NCI-H187 treated with DMSO at 0.1 percent for 48 hours (cell line): ENCODE measurements at places on chromosomes 3 and 15.

DNA sequence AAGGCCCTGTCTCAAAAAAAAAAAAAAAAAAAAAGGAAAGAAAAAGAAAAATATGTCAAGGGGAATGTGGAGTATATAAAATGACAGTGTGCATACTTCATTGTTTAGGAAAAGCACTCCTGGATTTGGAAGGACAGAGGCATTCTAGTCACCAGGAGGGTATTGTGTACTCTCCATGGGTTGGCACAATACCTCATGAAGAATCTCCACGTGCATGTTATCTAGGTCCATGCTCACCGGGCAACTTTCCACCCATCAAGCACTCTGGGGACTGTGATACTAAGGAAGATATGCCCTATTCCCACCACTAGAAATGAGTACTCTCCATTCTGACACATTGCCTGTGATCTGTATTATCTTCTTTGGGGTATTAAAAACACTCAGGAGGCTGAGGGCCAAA is 15.4 kb upstream of the KPNA1 start:
- DNase-seq: no peak

DNA sequence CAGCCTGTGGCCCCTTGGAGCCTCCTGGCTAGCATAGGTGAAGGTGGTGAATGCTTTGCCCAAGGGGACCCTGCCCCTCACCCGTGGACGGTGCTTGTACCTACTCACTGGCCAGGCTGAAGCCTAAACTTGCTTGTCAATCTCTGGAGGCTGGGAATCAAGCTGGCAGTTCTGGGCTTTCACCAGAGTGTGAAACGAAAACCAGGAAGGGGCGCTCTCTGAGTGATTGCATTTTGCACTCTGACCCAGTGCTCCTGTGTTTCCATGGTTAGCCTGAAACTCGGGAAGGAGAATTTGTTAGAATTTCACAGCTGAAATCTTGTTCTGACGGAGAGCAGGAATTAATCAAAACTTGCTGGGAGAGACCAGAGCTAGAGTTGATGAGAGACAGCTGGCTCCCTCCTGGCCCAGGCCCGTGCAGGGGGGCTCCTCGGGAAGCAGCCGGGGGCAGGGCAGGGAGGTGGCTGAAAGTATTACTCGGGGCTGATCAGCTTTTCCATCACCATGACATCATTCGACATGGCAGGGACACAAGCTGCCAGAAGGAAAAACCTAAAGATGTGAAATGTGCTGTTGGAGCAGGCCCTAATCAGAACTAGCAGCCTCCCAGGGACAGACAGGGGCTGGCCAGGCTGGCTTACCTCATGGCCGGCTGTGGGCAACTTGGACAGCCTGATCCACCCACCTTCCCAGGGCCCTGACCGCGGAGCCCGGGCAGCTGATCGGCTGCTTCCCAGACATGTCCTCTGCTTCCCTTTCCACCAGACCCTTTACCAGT is 323.6 kb upstream of the CTDSPL start:
- no peak for DNase-seq

DNA sequence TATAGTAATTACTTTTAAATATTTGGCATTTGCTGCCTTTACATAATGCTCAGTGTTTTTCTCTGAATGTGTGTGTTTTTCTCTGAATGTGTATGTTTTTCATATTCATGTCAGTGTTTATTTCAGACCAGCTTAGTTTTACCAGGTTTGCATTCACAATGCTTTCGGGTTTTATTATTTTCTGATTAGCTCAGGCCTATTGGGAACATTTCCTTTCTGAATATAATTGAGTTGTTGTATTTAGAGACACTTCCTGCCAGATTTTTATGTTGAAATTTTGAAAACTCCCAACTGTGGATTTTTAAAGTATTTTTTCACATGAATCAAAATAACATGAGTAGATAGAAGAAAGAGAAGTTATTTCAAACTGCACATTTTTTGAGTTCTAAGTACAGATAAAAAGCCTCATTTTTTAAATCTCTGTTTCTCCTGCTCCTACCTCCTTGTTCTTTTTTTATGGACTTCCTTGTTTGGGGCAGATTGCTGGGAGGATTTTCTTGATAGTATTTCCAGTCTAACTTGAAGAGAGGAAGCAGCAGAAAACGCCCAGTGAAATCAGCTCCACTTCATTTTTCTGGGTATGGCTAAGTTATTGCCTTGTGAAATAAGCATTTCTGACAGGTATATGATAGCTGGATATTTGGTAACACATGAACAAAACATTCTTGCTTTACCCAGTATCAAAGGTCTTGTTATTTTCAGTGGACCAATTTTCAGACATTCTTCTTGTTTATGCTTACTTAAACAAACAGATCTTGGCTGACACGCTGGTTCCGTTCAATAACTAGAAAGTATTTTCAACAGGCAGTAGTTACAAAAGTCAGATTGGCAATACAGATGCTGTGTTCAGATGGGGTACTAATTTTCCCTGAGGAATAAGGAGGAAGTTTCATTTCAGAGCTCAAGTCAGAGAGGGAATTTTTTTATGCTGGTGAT is 70.7 kb downstream of the RIOX2 start:
- DNase-seq: no peak

DNA sequence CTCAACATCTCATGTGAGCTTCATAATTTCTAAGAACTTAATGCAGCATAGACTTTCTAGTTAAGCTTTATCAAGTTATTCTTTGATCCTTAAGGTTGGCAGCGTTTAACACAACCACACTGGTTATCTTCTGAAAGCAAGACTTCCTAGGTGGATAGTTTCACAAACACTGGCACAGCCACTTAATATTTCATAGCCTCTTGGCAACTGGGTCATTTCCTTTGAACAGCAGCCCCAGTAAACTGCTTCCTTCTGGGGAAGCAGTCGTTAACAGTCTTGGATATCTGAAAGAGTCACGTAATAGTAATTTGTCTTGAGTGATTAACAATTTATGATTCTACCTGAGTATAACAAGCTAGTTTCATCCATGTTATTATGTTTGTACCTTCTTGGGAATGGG is 45.9 kb upstream of the ABHD10 start:
- DNase-seq: no peak

DNA sequence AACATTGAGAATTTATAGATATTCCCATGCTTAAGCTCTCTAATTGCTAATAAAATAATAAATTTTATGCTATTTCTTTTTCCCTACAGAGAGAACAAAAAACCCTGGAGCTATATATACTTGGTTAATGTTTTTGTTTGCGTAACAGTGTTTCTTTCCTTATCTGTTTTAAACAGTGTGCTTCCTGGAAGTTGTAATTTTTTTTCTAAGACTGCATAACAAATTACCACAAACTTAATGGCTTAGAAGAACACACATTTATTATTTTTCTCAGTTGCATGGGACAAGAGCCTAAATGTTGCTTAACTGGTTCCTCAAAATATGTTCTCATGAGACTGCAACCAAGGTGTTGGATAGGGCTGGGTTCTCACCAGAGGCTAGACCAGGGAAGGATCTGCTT is 49.7 kb upstream of the DPH6 start:
- no peak for DNase-seq

- no peak for DNase-seq
Measured at GRCh38 chr3:72380193-72380592, 468.1 kb downstream of the SHQ1 start.

DNA sequence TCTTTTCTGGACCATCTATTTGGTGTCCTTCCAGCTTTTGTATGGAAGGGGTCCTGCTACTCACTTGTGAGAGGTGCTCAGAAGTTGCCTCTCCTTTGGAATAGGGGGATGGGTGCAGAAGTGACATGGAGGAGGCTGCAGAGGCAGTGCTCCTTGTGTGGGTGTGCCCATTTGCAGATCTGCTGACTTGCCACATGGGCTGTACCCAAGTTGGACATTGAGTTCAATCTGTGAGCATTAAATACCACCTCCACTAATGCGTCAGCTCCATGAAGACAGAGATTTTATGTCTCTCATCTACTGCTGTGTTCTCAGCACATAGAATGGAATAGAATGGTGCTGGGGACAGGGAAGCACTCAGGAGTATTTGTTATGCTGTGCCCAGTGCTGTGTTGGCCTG is 76.2 kb downstream of the RGMA start:
- no peak for DNase-seq

- DNase-seq: peak; percentile 45
Measured at GRCh38 chr15:73972984-73973682, 19.0 kb downstream of the STOML1 start.

- DNase-seq: no peak
Measured at GRCh38 chr3:130854208-130854864, 39.5 kb upstream of the ATP2C1 start.

- no peak for DNase-seq
Measured at GRCh38 chr15:48823237-48823636, 12.4 kb upstream of the CEP152 start.

GRCh38 chr15:69031013-69032001 is 16.8 kb downstream of the NOX5 start:
- no peak for DNase-seq

GRCh38 chr3:100899440-100900091 is 93.7 kb downstream of the ABI3BP start:
- no peak for DNase-seq

DNA sequence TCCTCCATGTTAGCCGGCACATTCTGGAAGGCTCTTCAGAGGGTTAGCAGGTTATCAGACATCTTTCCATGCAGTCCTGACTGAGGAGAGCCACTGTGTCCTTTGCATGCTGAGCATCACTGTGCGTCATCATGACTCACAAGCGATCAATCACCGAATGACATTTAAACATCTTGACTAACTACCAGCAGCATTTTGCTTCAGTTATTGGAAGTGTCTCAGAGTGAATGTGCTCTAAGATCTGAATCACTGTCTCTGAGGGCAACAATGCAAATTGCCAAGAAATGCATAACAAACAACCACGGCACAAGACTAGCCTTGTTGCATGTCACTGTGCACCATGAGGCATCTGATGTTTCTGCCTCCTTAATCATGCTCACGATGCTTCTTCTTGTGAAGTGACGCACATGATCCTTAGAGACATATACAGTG is 18.3 kb upstream of the ATP8B4 start:
- DNase-seq: no peak

GRCh38 chr3:140290105-140290504 is 355.1 kb downstream of the CLSTN2 start:
- DNase-seq: no peak

DNA sequence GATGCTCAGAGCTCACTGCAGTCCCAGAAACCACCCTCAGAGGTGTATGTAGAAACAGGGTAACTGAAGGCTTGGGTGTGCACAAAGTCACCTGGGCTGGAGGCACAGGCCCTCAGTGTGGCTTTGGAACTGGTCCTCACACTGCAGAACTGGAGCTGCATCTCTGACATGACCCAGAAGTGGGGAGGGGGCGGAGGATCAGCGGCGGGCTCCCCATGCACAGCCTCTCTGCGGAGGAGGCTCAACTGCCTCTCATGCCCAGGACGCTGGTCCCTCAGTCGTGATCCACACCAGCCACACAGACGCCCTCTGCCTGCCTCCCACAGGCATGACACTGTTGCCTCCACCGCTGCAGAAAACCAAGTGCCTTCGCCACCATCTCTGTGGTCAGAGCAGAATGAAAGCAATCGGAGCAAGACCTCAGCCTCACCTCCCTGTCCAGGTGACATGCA is 73.7 kb downstream of the TM2D3 start:
- DNase-seq: no peak

GRCh38 chr3:60708191-60708975 is 542.9 kb downstream of the FHIT start:
- no peak for DNase-seq

GRCh38 chr3:171150945-171151344 is 124.4 kb upstream of the SLC2A2 start:
- DNase-seq: no peak

GRCh38 chr15:74333662-74334061 is 33.8 kb downstream of the CYP11A1 start:
- no peak for DNase-seq

DNA sequence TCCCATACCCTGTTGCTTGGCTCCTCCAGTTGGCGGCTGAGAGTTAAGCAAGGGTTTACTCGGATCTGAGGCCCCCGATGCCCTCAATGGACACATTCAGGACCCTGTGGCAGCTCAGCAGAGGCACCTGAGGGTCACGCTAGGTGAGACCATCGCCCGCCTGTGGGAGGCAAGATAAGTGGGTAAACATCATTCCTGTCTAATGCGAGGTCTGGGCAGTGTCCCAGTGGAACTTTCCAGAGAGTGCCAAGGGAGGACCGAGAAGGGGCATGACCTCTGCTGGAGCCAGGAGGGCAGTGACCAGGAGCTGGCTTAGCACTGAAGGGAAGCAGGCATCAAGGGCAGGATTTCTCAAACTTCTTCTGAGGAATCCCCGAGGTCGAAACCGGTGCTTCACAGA is 65.4 kb upstream of the SEC61A1 start:
- DNase-seq: no peak

- no peak for DNase-seq
Measured at GRCh38 chr3:7205962-7206361, 345.0 kb downstream of the GRM7 start.

DNA sequence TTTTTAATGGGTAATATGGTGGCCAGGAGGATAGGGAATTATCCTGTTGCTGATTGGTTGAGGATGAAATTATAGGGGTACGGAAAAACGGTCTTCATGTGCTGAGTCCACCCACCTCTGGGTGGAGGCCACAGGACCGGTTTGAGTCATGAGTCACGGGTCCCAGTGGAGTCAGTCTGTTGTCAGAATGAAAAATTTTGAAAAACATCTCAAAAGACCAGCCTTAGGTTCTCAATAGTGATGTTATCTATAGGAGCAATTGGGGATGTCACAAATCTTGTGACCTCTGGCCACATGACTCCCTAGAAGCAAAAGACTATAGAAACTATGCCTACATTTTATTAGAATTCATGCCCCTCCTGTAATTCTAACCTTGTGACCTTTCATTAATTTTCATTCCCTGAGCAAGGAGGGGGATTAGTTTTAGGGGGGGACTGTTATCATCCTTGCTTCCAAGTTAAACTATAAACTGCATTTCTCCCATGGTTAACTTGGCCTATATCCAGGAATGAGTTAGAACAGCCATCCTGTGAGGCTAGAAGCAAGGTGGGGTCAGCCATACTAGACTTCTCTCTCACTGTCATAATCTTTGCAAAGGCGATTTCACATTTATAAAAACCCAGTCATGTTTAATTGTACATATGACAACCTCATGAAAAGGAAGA is 101.2 kb downstream of the TCF12 start:
- no peak for DNase-seq

DNA sequence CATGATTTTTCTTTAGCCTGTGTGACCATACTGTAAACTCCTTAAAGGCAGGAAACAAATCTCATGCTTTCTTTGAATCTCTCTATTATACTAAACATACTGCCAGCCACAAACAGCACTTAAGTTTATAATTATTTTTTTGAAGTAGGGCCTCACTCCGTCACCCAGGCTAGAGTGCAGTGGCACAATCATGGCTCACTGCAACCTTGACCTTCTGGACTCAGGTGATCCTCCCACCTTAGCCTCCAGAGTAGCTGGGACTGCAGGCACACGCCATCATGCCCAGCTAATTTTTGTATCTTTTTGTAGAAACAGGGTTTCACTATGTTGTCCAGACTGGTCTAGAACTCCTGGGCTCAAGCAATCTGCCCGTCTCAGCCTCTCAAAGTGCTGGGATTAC is 14.5 kb upstream of the SLITRK3 start:
- DNase-seq: no peak

DNA sequence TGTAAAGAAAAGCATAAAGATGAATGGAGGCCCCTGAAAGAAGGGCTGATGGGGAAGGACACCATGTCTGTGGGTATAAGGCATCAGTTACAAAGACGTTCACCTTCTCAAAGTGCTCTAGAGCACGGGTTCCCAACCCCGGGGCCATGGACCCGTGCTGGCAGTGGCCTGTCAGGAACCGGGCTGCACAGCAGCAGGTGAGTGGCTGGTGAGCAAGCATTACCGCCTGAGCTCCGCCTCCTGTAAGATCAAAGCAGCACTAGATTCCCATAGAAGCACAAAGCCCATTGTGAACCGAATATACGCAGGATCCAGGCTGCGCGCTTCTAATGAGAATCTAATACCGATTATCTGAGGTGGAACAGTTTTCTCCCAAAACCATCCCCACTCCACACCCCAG is 25.7 kb downstream of the MYO1E start:
- DNase-seq: no peak
